ENCODE measurements at places on chromosomes 7 and 10. TPM values are rescaled to one million over a fixed set of nuclear protein-coding genes. Genes with fewer than 3 reads are reported as not detected.

HOXA9 gene
- 18.8 TPM for total RNA-seq

SRRM3 gene
- total RNA-seq = 3.1 TPM

ATG9B gene
- 2.6 TPM for total RNA-seq

LIPM gene
- not detected for total RNA-seq

IFIT1B gene
- 26.5 TPM for total RNA-seq

PDSS1 gene
- total RNA-seq = 12.8 TPM

AGBL3 gene
- 16.9 TPM for total RNA-seq

KIAA1217 gene
- 32.0 TPM for total RNA-seq

ATOH7 gene
- not detected for total RNA-seq

MOGAT3 gene
- total RNA-seq = 3.9 TPM

ZNF804B gene
- 7.7 TPM for total RNA-seq

RAB11FIP2 gene
- 121 TPM for total RNA-seq

SLC13A4 gene
- 6.5 TPM for total RNA-seq

THSD7A gene
- total RNA-seq = 7.0 TPM

ASB15 gene
- 0.96 TPM for total RNA-seq

LGI1 gene
- total RNA-seq = 9.4 TPM

STRIP2 gene
- 0.96 TPM for total RNA-seq

HABP2 gene
- 0.24 TPM for total RNA-seq

WDR37 gene
- total RNA-seq = 38.5 TPM

HTR5A gene
- 0.96 TPM for total RNA-seq

GNAI1 gene
- 99.2 TPM for total RNA-seq

PRRT4 gene
- total RNA-seq = 0.24 TPM

SPAM1 gene
- total RNA-seq = 1.2 TPM

SUN1 gene
- 164 TPM for total RNA-seq

DHTKD1 gene
- total RNA-seq = 56.3 TPM

LRGUK gene
- 0.48 TPM for total RNA-seq

CREB5 gene
- total RNA-seq = 17.8 TPM

TEX47 gene
- 1.2 TPM for total RNA-seq

EEPD1 gene
- total RNA-seq = 9.9 TPM

PCDH15 gene
- total RNA-seq = 15.9 TPM

ARHGEF35 gene
- 1.9 TPM for total RNA-seq

PLEKHA8 gene
- 13.0 TPM for total RNA-seq

VCL gene
- 410 TPM for total RNA-seq

ELAPOR2 gene
- 9.4 TPM for total RNA-seq

SLC26A5 gene
- total RNA-seq = not detected

CNNM1 gene
- total RNA-seq = 0.72 TPM

SLC26A3 gene
- 6.3 TPM for total RNA-seq

MMRN2 gene
- total RNA-seq = 29.1 TPM

LEP gene
- 2.2 TPM for total RNA-seq

NME8 gene
- not detected for total RNA-seq

Data from umbilical cord (tissue), 2 donors.